AG09309 (cell line): ENCODE measurements at places on chromosomes 11 and 22.
A peak's percentile ranks its signal among the peaks of the same experiment; 100 is the strongest.

GRCh38 chr22:39351689-39352214 is 2.0 kb downstream of the SYNGR1 start:
- DNase-seq = no peak

DNA sequence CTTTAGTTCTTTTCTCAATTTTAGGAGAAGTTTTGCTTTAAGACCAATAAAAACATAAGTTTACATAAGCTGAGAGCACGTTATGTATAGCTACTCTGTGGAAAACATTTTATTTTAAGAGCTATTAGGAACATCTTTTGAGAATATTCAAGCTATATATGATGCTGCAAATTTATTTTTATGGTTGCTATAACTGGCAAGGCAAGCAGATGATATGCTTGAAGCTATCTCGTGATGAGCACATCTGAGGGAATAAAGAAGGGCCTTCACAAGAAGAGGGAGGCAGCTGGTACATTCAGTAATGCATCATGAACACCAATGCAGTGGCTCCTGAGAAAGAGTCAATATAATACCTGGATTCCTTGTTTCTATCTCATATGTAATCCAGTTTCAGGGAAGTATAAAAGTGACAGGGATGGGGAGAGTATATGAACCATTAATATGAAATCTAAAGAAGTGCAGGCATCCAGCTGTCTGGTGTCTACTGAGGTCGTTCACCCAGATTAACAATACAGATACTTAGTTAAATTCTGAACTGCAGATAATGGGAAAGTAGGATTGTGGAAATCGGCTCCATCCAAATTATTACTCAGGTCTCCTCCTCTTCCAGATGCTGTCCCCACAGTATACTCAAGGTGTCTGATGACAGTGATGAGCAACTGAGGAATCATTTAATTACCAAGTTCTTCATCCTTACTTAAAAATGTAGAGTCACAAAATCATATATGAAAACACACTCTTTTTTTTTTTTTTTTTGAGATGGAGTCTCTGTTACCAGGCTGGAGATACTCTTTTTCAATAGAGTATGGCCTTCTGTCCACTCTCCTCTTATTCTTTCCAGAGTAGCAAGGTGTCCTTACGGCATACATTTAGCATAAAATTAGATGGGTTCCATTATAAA is 100.4 kb upstream of the SERPIND1 start:
- no peak for DNase-seq

DNA sequence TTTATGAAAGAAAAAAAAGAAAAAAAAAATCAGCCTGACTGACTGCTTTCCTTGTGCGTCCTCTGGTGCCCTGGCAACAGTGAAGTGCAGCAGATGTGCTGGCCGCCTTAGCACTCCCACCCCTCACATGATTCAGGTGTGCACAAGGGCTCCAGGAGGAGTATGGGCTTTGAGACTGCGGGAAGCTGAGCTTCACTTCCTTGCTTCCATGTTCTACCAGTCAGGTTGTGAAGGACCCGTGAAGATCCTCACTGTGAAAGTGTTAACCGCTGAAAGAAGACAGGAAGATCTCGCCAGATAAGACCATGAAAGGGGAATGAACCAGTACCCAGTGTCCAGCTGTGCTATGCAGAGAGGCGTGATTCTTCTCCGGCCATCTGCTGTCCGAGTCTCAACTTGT is 48.2 kb downstream of the HIRA start:
- no peak for DNase-seq

- DNase-seq = no peak
These were observed 2.7 kb upstream of the MYRF start for GRCh38 chr11:61749591-61750217.

DNA sequence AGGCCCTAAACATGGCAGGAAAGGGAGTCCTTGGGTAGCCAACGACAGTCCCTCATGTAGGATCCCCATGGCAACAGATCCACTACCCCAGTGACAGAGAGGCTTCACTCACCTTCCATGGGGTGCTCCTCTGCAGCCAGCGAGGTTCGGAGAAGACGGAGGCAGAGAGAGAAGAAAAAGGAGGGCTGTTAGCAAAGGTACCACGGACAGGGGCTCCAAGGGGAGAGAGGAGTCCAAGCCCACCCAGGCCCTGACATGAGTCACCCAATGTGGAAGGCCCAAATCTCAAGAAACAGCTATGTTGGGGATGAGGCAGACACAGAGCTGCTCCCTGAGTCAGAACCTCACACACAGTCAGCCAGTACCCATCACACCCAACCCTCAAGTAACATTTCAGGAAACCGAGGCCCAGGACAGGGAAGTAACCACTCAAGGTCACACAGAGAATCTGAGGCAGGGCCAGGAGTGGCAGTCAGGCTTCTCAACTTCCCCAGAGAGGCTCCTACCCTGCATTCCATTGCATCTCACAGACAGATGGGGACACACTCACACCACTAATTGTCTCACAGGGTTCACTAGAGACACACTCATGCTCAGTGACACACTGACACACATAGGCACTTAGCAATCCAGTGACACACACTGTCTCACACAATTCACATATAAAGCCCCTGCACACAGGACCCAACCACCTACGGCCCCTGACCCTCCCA is 25.2 kb downstream of the NRXN2 start:
- DNase-seq = no peak

DNA sequence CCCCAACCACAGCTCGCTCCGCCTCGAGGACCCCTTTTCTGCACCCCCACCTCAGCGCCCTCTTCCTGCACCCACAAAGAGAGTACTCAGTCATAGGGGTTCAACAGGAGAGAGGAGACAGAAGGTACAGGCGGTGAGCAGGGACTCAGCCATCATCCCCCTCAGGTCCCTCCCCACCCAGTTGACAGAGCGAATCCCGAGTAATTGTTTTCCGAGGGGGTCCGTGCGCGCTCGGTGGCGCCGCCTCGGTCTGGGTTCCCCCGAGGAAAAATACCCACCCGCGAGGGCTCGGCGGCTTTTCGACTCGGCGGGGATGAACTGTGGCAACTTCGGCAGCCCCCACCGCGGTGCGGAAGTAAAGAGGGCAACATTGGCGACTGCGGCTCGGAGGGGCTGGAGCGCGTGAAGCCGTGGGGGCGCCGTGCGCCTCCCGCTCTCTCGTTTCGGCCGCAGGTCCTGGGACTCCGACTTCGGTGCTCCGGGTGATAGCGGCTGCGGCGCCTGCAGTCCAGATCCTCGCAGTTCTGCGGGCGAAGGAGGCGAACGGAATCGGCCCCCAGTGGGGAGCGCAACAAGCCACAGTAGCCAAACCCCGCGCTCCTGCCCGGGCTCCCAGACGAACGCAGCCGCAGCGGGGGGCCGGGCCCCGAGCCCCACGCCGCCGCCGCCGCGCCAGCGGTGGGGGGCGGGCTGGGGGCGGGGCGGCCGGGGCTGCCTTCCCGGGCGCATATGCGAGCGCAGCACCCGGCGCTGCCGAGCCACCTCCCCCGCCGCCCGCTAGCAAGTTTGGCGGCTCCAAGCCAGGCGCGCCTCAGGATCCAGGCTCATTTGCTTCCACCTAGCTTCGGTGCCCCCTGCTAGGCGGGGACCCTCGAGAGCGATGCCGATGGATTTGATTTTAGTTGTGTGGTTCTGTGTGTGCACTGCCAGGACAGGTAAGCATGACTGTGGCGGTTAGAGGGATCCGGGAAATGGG is at the start of gene NELL1:
Gene NELL1 (plus strand): TSS at position 743 of the 976 bp plus-strand sequence.
- no peak for DNase-seq

DNA sequence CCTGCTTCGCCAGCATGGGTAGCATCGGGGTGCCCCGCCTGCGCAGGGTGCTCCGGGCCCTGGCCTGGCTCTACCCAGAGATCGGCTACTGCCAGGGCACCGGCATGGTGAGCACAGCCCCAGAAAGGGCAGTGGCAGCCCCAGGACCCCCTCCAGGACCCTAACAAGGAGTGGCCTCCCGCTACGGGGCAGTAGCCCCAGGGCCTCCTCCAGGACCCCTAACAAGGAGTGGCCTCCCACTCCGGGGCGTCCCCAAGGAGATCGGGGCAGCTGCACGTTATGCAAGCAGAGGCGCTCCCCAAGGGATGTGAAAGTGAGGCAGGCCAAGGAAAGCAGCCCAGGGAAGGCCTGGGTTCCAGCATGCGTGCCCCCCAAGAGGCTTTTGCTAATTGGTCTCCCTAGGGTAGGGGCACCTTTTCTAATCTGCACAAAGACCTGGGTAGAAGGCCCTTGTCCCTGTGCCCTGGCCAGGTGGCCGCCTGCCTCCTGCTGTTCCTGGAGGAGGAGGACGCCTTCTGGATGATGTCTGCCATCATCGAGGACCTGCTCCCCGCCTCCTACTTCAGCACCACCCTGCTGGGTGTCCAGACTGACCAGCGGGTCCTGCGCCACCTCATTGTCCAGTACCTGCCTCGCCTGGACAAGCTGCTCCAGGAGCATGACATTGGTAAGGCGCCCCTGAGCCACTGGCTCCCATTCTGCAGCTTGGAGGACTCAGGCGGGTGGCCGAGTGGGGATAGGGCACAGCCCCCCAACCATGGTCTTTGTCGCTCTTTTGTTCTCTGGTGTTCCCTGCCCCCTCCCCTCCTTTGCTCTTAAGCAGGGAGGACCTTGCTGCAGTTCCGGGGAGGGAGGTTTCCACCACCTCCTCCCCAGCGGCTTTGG is 35.0 kb downstream of the SGSM3 start:
- DNase-seq = no peak

DNA sequence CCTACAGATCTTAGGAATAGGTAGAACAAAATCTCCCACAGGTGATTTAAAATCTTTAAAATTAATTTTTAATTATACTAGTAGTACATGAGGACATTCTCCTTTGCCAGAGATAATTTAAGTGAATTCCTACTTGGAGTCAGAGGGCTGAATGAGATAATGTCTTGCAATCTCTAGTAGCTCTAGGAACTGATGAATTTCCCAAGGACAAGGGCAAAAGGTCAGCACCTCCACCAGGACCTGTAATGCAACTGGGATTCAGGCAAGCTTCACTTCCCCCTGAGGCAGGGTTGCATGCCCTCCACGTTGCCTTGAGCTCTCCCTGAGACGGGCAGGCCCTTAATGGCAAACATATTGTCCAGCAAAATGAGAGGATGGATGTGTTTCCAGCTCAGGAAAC is 330.3 kb upstream of the PITPNB start:
- no peak for DNase-seq

- DNase-seq = peak; percentile 80
These were observed at the start of gene NLRP10 for GRCh38 chr11:7965386-7965785. Gene NLRP10, minus strand, starts transcription at chr11:7965447. Its CDS starts 1,952 bp downstream, at chr11:7963495.

DNA sequence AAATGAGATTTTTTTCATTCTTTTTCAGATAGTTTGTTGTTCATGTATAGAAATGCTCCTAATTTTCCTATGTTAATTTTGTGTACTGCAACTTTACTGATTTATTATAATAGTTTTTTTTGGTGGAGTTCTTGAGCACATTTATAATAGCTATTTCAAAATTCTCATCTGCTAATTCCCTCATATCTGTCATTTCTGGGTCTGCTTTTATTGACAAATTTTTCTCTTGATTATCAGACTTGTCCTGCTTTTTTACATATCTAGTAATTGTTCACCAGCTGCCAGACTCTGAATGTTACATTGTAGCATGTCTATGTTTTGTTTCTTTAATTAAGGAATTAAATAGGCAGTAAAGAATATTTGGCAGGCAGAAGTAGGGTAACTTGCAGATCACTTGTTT is 60.9 kb upstream of the PARVA start:
- DNase-seq = no peak

- no peak for DNase-seq
These were observed 1.1 kb downstream of the MTFP1 start for GRCh38 chr22:30426388-30427353.

- DNase-seq = peak; percentile 28
These were observed 826.3 kb downstream of the DLG2 start for GRCh38 chr11:84800755-84801346.

- peak; percentile 96 for DNase-seq
These were observed 63.2 kb upstream of the RRAS2 start for GRCh38 chr11:14422052-14422813.

DNA sequence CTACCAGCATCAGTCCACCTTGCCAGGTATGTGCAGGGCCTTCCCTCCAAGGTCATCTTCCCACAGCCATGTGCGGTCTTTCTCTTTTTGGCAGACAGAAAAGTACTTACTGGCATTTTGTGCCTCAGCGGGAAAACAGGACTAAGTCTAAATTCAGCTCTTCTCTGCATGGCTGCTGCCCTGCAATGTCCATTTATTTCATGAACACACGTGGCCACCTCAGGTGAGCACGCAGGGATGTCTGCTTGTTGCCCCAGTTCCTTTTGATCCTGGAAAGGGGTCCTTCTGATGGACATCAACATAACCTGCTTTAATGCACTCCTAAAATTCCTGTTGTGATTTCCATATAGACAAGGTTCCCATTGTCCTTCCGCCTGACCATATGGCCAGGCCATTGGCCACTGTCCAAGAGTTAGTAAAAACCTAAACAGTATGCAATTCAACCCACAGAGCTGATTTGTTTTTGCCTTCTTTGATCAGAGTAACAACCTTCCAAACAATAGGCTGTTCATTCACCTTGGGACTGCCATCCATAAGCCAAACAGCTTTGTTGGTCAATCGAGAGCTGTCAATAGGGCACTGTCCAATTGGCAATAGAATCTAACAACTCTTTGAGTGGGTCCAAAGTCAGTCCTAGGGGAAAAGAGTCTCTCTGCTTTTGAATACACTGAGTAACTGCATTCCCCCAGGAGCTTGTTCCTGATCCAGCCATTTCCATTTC is 5.9 kb downstream of the TREH start:
- DNase-seq = no peak

- no peak for DNase-seq
These were observed 520.4 kb downstream of the TBC1D22A start for GRCh38 chr22:47282851-47283250.

- DNase-seq = no peak
These were observed 4.7 kb downstream of the API5 start for GRCh38 chr11:43316451-43316850.

DNA sequence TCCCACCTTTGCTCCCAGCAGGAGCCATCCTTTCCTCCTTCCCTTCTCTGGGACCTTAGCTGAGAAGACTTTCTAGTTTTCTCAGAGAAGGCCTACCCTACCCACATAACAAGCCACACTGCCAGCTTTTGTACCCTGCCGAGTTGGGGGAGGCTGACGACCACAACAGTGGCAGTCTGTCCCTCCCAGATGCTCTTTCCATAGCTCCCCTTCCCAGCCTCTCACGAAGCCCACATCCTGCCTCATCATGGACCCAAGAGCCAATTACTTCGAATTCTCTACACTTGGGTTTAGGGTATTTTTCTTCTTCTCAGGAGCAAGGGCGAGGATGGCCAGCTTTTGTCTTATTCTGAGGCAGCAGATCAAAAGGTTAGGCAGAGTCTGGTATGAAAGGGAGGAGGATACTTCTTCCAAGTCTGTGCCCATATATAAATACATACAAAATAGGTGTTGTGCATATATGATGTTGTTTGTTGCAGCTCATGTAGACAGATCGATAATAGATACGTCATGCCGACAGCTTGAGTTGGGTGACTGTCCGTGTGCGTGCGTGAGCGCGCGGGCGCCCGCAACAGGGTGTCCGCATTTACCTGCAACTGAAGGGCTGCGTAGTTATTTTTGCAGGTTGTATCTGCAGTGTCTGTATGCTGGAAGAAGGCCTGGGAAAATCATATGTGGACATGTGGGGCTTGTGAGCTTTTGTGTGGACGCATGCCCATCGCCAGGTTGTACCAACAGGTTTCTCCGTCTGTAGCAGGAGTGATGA is 846 bp upstream of the NRGN start:
- DNase-seq = no peak
